EL (cell line): ENCODE measurements at places on chromosomes 3 and 15.

DNA sequence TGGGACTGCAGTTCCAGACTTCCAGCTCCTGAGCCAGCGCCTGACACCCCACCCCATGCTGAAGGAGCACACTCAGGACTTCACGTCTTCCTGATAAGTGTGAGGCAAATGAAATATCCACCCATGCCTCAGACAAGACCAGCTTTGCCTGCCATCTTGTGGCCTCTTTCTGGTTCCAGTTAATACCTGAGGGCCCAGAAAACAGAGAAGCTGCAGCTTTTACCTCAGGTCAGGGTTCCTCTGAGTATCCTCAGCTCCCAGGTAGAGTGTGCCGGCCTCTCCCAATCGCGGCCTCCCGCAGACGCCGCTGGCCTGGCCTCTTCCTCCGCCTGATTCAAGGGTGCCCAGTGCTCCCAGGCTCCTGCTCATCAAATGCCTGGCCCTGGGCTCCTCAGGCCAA, 5.1 kb upstream of the KLHL6 start:
- no peak for DNase-seq

DNA sequence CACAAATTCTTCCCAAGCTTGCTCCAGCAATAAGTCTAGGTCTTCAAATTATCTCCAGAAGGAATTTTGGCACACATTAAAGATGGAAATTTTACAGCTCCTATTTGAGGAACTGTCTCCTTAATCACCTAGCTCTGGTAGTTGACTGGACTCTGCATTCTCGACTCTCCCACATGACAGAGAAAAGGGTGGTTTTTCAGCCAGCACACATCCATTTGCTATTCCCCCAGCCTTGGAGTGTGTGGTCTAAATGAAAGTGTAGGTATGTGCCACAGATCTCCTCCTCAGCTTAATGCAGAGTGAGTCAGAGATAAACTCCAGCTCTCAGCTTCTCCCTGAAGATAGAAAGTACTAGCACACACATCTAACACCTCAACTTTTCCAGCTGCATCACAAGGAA, 62.2 kb upstream of the ALCAM start:
- DNase-seq: peak; percentile 8

GRCh38 chr3:73765878-73766545, 141.3 kb upstream of the PDZRN3 start:
- DNase-seq: peak; percentile 43

- DNase-seq: no peak
Measured at GRCh38 chr15:45670091-45670490, 35.3 kb downstream of the SQOR start.

GRCh38 chr3:57031631-57032541, 28.6 kb upstream of the SPATA12 start:
- no peak for DNase-seq

DNA sequence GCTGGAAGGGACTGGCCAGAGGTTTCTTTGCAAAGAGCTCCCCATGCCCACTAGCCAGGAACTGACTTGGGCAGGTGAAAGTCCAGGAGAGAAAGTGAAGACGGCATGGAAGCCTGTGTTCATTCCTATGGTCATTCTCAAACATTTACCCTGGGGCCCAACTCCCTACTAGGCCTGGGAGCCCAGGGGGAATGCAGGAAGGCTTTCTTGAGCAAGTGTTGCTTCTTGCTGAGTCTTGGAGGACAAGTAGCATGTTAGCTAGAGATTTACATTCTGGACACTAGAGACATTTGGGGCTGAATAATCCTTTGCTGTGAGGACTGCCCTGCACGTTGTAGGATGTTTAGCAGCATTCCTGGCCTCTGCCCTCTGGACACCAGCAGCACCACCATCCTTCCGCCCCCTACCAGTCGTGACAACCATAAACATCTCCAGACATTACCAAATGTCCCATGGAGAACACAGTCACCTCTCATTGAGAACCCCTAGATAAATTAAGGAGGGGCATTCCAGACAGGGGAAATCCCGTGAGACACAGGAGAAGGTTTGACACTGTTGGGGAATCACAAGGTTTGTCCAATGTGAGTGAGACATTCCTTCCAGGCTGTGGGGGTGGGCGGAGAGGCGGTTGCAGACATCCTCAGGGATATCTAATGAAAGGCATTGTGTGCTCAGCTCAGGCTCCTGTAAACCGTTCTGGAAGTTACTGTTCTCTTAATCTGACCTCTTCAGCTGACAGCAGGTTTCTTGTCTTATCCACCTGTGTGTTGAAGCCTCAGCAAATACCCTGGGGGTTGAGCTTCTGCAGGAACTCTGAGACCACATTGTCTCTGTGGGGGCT, 236.2 kb downstream of the TLE3 start:
- peak; percentile 18 for DNase-seq

GRCh38 chr3:41662288-41662687, 299.6 kb downstream of the ULK4 start:
- peak; percentile 30 for DNase-seq

- no peak for DNase-seq
Measured at GRCh38 chr15:58235961-58236360, 97.8 kb downstream of the AQP9 start.

- no peak for DNase-seq
Measured at GRCh38 chr15:58108117-58108516, 30.1 kb upstream of the AQP9 start.

DNA sequence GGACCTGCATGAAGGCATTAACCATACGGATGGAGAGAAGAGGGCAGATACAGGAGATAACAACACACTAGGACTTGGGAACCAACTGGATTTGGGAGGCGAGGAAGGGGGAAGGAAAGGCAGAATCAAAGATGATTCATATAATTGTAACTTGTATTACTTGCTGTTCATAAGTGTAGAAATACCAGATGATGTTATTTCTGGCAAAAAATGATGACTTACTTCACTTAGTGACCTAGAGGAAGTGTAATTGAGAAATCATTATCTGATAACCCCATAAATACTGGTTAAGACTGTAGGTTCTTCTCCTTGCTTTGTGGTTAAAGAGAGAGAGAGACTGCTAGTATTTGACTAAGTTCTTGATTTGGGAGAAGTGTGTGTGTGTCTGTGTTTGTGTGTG, 50.5 kb upstream of the GK5 start:
- DNase-seq: peak; percentile 86

DNA sequence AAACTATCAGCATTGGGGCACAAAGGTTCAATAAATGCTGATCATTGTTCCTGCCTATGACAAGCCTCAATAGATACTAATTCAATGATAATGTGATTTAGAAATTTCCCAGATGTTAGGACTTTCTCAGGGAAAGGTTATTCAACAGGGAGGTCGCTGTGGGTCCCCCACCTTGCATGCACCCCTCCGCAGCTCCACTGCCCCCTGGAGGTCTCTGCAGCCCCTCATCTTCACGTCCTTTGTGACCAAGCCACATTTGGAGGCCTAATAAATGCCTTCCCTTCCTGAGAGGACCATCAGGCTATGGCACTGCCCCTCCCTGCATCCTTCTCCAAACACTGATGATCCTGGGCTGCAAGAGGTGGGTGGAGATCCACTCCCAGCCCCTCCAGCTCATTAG, 50.2 kb downstream of the NOX5 start:
- no peak for DNase-seq

DNA sequence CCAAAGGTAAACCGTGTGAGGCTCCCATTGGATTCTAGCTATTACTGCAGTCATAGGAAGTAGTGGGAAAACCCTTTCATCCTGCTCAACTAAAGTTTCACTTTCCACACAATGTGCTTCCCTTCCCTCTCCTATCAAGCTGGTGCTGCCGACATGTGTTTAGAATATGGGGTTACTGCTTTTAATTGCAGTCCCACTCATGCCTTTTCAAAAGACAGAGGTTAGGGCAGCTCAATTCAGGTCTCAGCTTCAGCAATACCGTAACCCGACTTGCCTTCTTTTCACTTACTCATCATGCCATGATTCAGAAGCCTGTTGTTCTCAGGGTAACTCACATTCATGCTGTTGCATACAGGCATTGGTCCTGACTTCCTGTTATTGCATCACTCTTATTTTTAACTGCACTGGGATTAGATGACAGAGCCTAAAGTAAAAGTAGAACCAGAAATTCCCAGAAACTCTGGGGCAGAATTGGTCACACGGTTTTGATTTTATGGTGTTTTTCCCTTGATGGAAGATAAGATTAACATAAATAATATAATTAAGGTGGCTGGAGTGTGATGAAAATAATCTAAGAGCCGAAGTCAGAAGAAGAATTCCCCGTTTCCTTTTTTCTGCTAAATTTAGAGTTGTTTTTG, 45.7 kb downstream of the C2CD4B start:
- peak; percentile 92 for DNase-seq
